ENCODE measurements at places on chromosomes 11 and 22. TPM values are rescaled to one million over a fixed set of nuclear protein-coding genes. Genes with fewer than 3 reads are reported as not detected.

Gene BRD1
- 26.7 TPM for total RNA-seq

Gene RAB3IL1
- 45.2 TPM for total RNA-seq

Gene CDC45
- 0.68 TPM for total RNA-seq

Gene GGTLC3
- total RNA-seq = not detected

Gene CLMP
- total RNA-seq = 107 TPM

Gene LARGE2
- not detected for total RNA-seq

Gene RHOD
- total RNA-seq = 20.1 TPM

Gene ANO5
- total RNA-seq = 3.6 TPM

DNA sequence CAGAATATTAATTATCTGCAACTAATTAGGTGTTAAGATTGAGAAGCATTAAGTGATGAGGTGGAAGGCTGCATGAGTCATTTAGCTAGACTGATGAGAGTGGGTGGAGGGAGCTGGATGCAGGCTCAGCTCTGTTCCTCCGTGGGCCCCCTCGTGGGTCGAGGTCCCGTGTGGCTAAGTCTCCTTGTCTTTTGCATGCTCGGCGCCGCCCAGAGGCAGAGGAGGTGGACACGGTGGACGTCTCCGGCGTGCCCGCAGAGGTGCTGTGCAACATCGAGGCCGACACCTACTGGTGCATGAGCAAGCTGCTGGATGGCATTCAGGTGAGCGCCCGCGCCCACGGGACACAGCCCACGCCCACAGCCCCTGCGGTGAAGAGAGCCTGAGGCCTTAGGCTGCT, 211.6 kb downstream of the TBC1D22A start:
- DNase-seq = no peak

DNA sequence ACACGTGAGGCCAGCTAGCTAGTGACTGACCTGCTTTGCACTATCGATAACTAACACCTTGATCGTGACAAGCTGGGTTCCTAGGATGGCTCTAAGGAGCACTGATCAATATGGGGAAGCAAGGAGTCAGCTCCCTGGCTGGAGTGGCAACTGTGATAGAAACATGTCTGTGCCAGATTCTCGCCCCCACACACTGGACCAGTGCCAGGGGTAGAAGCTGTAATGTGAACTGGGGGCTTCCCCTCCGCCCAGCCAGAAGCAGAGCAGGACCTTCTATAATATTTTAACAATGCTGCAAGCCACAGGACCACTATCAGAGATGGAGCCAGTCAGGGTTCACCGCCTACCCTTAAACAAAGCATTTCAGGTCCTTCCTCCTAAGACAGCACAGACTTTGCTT, 96.5 kb downstream of the DSCAML1 start:
- no peak for DNase-seq

GRCh38 chr22:50612528-50613221, 12.1 kb downstream of the MAPK8IP2 start:
- DNase-seq = no peak

- no peak for DNase-seq
Measured at GRCh38 chr22:37419969-37420685, 7.2 kb downstream of the ELFN2 start.

- DNase-seq = no peak
Measured at GRCh38 chr11:86395061-86395551, 20.4 kb downstream of the CCDC81 start.

DNA sequence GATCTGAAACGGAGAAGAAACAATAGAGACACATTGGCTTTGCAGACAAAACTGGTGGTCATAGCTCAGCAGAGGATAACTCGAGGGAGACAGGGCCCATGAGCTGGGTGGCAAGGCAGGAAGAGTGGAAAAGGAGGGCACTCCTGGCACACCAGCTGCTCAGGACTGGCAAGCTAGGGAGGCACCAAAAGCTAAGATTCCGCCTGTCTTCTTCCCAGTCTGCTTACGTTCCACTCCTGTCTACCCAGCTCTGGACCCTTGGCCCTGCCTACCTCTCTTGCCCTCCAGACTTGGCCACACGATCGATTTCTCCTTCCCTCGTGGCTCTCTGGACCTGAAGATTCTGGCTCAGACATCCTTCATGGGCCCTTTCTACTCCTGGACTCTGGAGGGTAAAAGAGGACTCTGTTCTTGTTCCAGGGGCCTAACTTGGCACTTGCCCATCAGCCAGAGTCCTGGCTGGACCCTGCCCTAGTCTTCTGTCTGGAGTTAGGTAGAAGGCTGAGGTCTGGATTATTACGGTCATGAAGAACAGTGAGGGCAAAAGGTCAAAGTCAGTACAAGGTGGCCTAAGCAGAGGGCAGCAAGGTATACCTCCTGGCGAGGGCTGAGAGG, 115.2 kb upstream of the PITPNB start:
- no peak for DNase-seq

- DNase-seq = no peak
Measured at GRCh38 chr11:63756919-63757761, 11.4 kb downstream of the ZFTA start.

- DNase-seq = no peak
Measured at GRCh38 chr11:91263496-91264365, 960.9 kb upstream of the FAT3 start.

DNA sequence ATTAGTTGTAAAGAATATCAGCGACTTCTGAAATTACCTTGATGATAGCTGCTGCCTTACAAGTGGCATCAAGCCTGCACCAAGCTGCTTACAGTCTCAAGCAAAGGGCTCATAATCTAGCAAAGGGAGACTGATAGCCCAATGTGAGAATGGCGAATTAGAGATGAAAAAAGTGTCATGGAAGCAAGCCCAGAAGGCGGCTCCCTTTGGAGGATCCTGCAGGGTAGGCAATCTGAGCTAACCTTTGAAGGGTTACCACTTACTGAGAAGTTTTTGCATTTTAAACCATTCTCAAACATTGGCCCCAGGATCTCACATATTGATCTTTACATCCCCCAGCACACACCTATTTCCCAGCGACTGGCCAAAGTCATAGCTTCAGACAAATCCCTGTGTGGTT, 18.5 kb downstream of the GAB2 start:
- DNase-seq = no peak

DNA sequence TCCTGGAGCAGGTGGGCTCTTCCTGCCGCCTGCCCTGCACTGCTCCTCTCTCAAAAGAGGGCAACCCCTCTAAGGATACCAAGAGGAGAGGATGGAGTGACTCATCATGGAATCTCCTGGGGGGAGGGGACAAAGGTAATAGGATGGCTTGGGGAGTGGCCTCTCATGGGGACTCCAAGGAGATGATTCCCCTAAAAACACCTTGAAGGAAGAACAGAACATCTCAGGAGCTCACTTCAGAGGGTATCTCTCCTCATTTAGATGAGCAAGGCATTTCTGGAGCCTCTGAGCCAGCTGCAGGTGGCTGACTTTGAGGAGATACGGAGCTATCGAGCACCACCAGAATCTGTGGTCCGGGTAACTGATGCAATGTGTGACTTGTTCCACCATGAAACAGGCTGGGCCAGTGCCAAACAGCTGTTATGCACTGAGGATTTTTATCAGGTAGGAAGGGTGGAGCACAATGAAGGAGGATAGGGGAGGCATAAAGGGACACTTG, 40.2 kb downstream of the RRP8 start:
- DNase-seq = no peak

DNA sequence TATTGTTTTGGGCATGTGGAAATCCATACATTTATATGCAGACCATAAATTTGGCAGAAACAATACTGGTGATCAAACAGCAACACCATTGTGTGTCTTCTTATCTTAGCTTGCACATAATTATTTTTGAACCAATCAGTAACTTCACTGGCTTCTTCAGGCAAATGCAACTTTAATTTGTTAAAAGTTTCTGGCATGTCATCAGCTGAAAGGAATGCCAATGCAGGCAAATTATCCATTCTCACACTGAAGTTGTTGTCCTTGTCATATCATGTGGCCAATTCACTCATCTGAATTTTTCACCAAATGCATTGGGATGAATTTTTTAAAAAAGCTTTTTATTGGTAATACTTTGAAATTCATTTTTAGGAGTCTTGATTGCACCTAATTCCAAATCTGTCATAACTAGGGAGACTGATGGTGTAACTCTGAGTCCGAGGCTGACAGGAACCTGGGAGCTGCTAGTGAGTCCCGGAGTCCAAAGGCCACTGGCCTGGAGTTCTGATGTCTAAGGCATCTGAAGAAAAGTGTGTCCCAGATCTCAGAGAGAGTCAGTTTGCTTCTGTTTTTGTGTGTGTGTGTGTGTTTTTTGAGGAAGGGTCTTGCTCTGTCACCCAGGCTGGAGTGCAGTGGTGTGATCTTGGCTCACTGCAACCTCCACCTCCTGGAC, 17.4 kb upstream of the OR10V1 start:
- DNase-seq = no peak

GRCh38 chr11:30774496-30775232, 188.5 kb upstream of the MPPED2 start:
- no peak for DNase-seq

DNA sequence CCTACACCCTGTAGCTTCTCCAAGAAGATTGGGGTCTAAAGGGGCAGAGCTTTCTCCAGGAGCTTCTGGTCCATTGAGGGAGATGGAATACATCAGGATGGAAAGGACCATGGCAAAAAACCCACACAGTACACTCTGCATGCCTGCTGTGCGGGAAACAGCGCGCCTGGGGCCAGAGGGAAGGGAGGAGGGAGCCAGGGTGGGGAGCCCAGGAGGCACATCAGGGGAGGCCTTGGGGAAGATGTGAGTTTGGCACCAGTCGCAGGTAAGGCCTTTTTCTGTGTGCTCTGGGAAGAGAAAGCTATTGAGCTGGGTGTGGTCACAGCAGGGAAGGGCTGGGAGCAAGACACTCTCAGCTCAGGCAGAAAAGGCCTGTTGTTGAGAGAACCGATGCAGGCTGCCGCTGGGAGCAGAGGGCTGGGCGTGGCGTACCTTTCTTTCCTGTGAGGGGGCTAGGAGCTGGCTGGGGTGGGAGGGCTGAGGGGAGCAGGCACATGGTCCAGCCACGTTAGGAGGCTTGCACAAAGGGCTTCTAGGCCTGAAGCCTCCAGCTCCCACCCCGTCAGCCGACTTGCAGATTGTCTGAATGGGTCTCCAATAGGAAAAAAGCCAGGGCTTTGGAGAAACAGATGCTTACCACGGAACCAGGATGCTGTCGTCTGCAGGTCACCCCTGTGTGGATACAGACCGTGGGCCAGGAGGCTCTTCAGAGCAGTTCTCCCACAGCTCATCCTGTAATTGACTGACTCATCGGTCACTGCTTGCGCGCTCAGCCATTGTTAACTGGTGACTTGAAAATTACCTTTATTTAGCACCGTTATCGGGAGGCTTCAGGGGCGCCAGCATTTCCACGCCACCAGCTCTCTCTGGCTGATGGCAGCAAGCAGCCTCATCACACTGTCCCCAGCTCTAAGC, 237.3 kb downstream of the ST3GAL4 start:
- peak; percentile 63 for DNase-seq

- no peak for DNase-seq
Measured at GRCh38 chr11:79150320-79150719, 290.5 kb downstream of the TENM4 start.

- no peak for DNase-seq
Measured at GRCh38 chr11:66892911-66893310, 36.0 kb downstream of the LRFN4 start.

DNA sequence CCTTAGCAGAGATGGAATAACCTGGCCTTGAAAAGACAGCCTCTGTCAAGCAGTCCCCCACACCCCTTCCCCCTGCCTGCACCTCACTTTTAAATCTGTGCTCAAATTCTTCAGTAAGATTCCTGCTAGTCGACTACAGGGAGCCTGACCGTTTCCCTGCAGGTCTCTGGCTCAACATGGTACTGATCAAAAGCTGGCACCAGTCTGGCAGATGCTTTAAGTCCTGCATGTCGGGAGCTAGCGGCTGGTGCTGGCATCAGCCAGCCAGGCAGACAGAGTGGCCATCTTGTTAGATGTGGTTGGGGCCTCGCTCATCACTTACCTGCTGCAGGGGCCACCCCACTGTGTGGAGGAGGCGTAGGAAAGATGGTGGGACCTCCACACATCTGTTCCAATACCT, 204.4 kb upstream of the SORL1-AS1 start:
- no peak for DNase-seq

Data from aorta (tissue), 5 donors.